ENCODE measurements at places on chromosomes 5 and 9.
A peak's percentile ranks its signal among the peaks of the same experiment; 100 is the strongest.

DNA sequence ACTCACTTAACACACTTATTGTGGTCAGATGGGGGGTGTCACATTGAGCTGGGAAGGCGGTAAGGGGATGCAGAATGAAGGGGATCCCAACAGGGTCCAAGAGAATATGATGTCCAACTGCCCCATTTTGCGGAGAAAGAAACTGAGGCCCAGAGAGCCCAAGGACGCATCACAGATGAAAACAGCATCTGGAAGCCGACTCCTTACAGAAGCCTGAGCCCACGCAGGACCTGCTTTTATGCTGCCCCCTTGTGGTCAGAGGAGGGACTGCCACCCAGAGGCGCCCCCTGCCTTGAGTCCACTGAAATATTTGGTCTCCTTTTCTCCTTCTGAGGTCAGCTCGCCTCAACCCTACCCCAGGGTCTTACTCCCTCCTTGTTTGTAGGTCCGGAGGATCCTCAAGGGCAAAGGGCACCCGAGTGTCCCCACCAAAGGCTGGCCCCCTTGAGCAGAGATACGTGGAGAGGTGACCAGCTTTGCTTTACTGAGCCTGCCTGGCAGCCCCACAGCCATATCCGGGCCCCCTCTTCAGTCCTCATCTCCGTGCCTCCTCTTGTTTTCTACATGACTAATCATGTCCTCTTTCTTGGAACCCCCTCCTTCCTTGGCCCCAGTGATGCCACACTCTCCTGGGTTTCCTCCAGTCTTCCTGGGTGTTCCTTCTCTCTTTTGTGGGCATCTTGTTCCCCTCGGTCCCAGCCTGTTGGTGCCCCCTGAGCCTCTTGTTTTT, 30.0 kb upstream of the TTLL11 start:
- H3K36me3 ChIP-seq = no peaks in the 10 kb centered on the region
- no peak overlapping the region for H3K27ac ChIP-seq
- H3K4me3 ChIP-seq = no peak overlapping the region

GRCh38 chr5:39622281-39622680, 197.5 kb upstream of the DAB2 start:
- no peak overlapping the region for H3K4me3 ChIP-seq
- DNase-seq = no peak

GRCh38 chr5:180208038-180208434, 975 bp downstream of the RASGEF1C start:
- H3K27me3 ChIP-seq = no peaks in the 10 kb centered on the region
- DNase-seq = no peak
- H3K36me3 ChIP-seq = no peaks in the 10 kb centered on the region

DNA sequence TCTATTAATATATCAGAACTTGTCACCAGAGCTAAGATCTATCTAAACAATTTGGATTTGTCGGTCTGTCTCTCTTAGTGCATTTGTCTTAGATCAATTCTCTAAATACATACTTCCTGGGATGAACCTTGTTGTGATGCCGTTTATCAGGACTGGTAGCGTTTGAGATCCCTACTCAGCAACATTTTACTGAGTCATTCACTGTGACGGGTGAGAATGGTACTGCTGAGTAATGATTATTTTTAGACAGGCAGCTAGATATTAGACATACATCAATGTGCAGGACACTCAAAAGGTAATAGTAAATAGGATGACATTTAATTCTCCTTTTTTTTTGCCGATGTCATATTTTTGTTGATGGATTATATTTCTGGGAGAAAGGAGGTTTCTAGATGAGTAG, 209.0 kb downstream of the CSNK1G3 start:
- no peaks in the 10 kb centered on the region for H3K27me3 ChIP-seq
- DNase-seq = no peak
- H3K4me1 ChIP-seq = no peaks in the 10 kb centered on the region
- no peak overlapping the region for H3K4me3 ChIP-seq
- no peaks in the 10 kb centered on the region for H3K36me3 ChIP-seq

DNA sequence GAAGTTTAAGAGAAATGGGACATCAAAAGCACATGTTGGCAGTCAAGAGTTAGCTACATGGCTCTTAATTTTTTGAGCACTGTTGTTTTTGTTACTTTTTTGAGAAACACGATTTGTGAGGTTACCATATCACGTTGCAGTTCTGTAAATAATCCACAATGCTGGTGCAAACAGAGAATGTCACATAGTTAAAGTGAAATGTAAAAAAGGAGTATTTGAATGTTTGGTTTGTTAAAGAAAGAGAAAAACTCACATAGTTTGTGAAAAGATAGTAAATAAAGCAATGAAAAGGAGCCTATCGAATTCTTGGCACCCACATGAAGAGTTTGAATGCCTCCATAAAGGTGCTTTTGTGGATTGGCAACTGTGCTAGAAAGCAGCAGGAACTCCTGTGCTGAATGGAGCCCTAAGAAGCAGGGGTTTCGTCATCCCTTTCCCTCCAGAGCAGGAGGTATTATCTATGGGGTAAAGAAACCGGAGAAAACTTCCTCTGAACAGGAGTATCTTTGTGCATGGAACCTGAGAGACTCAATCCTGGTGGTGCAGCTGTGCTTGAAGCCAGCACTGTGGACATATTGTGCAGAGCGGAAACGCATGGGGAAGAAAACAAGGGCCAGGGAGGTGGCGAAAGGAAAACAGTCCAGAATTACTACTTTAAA, 148.5 kb upstream of the OTULINL start:
- no peaks in the 10 kb centered on the region for H3K36me3 ChIP-seq
- DNase-seq = no peak
- no peak overlapping the region for H3K27ac ChIP-seq
- H3K4me1 ChIP-seq = peaks cover 17% of the 10 kb centered on the region

GRCh38 chr9:132837501-132838286, 40.4 kb downstream of the AK8 start:
- DNase-seq = no peak
- no peak overlapping the region for H3K27ac ChIP-seq
- no peaks in the 10 kb centered on the region for H3K4me1 ChIP-seq
- no peak overlapping the region for H3K4me3 ChIP-seq
- no peaks in the 10 kb centered on the region for H3K27me3 ChIP-seq
- no peaks in the 10 kb centered on the region for H3K36me3 ChIP-seq

- peak overlapping the region; percentile 16 for H3K4me3 ChIP-seq
- peaks cover 1% of the 10 kb centered on the region for H3K4me1 ChIP-seq
- H3K27me3 ChIP-seq = no peaks in the 10 kb centered on the region
- no peaks in the 10 kb centered on the region for H3K36me3 ChIP-seq
- no peak for DNase-seq
These were observed 388.7 kb downstream of the CETN3 start for GRCh38 chr5:90020575-90021538.

DNA sequence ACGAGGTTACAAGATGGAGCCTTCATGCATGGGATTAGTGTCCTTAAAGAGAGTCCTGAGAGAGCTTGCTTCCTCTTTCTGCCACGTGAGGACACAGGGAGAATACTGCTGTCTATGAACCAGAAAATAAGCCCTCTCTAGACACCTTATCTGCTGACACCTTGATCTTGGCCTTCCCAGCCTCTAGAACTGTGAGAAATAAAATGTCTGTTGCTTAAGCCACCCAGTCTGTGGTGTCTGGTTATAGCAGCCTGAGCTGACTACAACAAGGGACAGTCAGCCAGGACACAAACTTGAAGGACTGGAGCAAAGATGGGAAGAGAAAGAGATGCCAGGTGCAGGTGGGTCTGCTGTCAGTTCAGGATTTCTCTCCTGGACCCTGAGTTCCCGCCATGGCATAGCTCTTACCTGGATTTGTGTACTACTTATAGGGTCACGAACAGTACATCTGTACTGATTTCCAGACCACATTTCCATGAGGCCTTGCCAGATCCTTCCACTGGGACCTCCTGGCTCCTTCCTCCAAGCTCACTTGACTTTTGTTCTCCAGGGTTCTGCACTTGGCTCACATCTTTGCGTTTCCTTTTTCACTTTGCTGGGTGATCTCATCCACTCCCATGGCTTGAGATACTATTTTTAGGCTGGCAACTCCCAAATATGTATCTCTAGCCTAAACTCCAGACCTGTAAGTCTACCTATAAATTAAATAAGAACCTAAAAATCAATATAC, 44.9 kb upstream of the LIFR start:
- H3K36me3 ChIP-seq = no peaks in the 10 kb centered on the region
- H3K4me1 ChIP-seq = peaks cover 34% of the 10 kb centered on the region

GRCh38 chr9:114448706-114449105, 56.6 kb downstream of the WHRN start:
- no peak overlapping the region for H3K27ac ChIP-seq
- H3K36me3 ChIP-seq = no peaks in the 10 kb centered on the region
- no peaks in the 10 kb centered on the region for H3K4me1 ChIP-seq
- no peak for DNase-seq
- H3K4me3 ChIP-seq = no peak overlapping the region

- no peak for DNase-seq
- H3K27me3 ChIP-seq = no peaks in the 10 kb centered on the region
- H3K4me1 ChIP-seq = no peaks in the 10 kb centered on the region
- no peak overlapping the region for H3K27ac ChIP-seq
- H3K36me3 ChIP-seq = no peaks in the 10 kb centered on the region
These were observed 1019.5 kb downstream of the NR2F1-AS1 start for GRCh38 chr5:92561411-92561959.

DNA sequence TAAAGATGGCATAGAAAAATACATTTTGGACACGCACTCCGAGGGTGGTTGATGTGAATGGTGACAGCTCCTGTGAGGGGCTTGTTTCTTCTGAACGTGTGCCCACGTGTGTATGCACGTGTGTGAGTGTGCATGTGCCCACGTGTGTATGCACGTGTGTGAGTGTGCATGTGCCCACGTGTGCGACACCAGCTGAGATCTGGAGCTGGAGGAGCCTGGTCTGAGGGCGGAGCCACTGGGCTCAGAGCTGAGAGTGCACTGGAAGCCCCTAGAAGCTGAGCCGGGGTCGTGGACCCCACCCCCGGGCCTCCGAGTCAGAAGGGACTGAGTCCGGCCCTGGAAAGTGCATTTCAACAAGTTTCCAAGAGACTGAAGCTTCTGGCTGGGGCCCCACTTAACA, 282.5 kb upstream of the IRX4 start:
- no peak for DNase-seq
- no peak overlapping the region for H3K27ac ChIP-seq
- H3K27me3 ChIP-seq = no peaks in the 10 kb centered on the region
- no peak overlapping the region for H3K4me3 ChIP-seq
- H3K36me3 ChIP-seq = no peaks in the 10 kb centered on the region

DNA sequence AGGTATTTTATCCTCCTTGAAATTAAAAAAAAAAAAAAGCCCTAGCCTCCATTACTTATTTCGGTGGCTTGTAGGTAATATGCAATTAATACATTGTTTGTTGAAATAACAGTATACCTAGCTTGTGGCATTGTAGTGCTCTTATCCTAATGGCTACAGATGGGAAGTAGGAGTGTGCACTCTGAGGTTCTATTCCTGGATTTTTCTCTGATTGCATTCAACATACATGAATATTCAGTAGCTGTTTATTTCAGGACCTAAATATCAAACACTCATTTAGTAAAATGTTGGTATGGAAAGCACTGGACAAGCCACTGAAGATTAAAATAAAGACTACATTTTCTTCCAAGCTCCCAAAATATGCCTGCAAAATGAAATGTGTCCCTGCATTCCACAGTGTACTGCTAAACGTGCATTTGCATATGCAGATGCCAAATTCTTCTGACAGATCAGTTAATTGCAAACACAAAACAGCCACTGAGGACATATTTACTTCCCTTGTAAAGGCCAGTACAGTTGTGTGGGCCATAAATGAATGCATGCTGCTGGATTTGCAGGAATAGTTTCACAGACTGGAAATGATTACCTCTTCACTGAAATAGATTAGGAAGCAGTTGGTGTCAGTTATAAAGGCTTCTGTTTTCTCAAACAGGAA, 826.1 kb downstream of the PRELID2 start:
- no peaks in the 10 kb centered on the region for H3K4me1 ChIP-seq
- no peaks in the 10 kb centered on the region for H3K27me3 ChIP-seq
- H3K27ac ChIP-seq = no peak overlapping the region
- DNase-seq = no peak
- H3K4me3 ChIP-seq = no peak overlapping the region

- H3K27me3 ChIP-seq = no peaks in the 10 kb centered on the region
- no peaks in the 10 kb centered on the region for H3K36me3 ChIP-seq
- no peak overlapping the region for H3K27ac ChIP-seq
- no peaks in the 10 kb centered on the region for H3K4me1 ChIP-seq
- no peak for DNase-seq
These were observed 778.1 kb downstream of the TLR4 start for GRCh38 chr9:118482306-118482705.

DNA sequence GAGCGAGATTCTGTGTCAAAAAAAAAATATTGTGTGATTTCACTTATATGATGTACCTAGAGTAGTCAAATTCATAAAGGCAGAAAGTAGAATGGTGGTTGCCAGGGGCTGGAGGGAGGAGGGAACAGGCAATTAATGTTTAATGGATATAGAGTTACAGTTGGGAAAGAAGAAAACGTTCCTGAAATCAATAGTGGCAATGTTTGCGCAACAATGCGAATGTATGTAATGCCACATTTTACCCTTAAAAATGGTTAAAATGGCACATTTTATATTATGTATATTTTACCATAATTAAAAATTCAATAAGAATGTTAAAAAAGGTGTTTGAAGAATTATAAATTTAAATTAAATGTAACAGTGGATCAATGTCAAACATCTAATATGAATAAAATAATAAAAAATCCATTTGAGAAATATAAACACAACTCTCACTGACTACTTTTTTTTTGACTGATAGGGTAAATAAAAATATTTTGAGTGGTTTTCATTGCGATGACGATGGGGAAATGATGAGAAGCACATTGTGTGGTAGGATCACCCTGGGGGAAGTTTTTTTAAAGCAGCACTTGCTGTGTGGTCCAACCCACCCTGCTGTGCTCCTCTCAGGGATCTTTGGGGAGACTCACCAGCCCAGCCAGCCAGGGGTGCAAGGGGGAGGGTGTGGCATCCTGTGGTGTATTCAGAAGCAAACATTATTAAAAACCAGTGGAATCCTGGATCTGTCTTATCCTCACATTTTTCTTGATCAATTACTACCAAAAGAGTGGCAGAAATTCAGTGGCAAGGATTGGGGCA, 4.3 kb downstream of the FYB1 start:
- no peaks in the 10 kb centered on the region for H3K36me3 ChIP-seq
- H3K4me1 ChIP-seq = peaks cover 12% of the 10 kb centered on the region
- no peak overlapping the region for H3K4me3 ChIP-seq
- no peak overlapping the region for H3K27ac ChIP-seq
- DNase-seq = no peak
- no peaks in the 10 kb centered on the region for H3K27me3 ChIP-seq

Measured in right atrium auricular region (tissue), 2 donors.